GM18507 (cell line): ENCODE measurements at places on chromosomes 4 and X.

DNA sequence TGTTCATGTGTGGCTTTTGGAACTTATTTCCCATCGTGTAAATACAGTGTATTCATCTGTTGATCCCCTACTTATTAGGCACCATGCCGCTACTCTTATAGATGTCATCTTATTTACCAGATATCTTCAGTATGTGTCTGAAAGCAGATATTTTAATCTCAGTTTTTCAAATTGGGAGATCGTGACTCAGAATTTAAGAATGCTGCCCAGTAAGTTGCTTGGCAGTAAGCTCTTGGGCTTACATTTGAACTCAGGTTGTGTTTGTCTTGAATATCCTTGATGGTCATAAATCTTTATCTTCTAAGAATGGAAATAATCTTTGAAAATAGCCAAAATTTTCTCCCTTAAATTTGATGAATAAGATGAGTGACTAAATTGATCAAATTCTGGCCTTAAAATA lies 45.9 kb upstream of the RPA4 start:
- no peak for DNase-seq

- DNase-seq: no peak
Measured at GRCh38 chr4:36211084-36211483, 33.2 kb downstream of the ARAP2 start.

- DNase-seq: no peak
Measured at GRCh38 chr4:120691106-120691505, 231.4 kb downstream of the PRDM5 start.

GRCh38 chr4:184385705-184386141 lies 88.6 kb downstream of the IRF2 start:
- DNase-seq: no peak

DNA sequence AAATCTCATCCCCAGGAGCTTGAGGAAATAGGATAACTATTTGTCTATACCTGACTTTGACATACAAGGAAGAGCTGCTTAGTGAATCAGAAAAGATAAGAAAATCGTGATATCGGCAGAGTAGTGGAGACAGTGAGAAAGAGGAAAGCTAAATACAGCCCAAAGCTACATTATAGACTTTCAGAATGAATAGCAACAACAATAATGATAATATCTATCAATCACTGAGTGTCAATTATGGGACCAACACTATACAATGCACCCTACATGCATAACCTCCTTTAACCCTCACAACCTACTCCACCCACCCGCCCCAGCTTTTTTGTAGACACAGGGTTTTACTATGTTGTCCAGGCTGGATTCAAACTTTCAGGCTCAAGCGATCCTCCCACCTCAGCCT lies 205.1 kb downstream of the PPP3CA start:
- DNase-seq: no peak

GRCh38 chr4:14241574-14241973 lies 614.0 kb upstream of the BOD1L1 start:
- DNase-seq: no peak
